Mucosa of gallbladder (tissue), 1 donor: ENCODE measurements at places on chromosomes 7 and 10. TPM values are rescaled to one million over a fixed set of nuclear protein-coding genes. Genes with fewer than 3 reads are reported as not detected.

- DNase-seq = no peak
Observed at GRCh38 chr7:7266257-7266881, 84.0 kb downstream of the C1GALT1 start.

UCMA gene
- not detected for total RNA-seq

- DNase-seq = no peak
Observed at GRCh38 chr10:1448252-1448930, 288.9 kb downstream of the ADARB2 start.

GRCh38 chr7:35546691-35547429 is 148.1 kb downstream of the HERPUD2 start:
- DNase-seq = no peak

DNA sequence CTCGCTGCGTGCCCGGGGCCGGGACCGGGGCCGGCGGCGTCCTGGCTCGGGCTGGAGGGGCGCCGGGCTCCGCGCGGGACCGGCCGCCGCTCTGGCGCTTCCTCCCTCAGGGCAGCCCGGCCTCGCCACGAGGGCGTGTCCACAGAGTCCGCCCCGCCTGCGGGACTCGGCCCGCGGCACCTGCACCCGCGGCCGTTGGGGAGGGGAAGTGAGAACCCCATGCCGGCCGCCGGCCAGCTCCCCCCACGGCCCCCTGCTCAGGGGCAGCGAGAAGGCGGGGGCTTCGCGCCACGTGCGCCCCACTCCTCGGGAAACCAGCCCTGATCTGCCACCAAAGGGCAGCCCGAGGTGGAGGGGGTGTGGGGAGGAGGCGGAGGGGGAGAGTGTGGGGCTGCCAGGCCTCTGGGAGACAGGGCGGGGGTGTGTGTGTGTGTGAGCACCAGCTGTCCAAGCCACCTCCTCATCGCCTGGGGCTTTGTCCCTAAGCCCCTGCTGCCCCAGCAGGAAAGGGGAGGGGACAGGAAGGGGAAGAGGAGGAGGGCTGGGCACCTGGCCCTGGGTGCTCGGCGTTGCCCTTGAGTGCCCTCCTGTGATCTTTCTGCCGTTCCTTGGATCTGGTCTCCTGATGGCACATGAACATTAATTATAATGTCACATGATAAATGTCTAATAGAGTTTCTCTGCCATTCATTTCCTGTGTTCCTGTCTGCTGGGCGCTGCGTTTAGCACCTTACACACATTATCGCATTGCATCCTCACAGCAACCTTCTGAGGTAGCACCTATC is at the start of gene PIK3AP1:
Gene PIK3AP1 (minus strand): TSS at position 93 of the 785 bp plus-strand sequence. CDS start 120 bp downstream, outside the sequence.
- peak; percentile 47 for DNase-seq

DNA sequence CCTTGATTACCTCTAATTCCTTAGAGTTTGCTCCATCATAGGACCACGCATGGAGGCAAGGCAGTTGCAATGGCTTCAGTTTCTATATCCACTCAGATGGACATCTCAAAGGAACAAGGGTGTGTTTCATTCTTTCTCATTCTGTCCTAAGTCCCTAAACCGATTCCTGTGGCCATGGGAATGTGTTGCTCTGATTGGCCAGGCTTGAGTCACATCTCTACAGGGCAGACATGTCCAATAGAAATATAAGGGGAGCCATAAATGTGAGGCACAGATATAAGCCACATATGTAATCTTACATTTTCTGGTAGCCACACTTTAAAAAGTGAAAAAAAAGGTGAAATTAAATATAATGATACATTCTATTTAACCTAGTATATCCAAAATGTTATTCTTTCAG is 16.9 kb upstream of the DLD start:
- no peak for DNase-seq

POLR2J gene
- total RNA-seq = 43.6 TPM

ATOH7 gene
- not detected for total RNA-seq

GRCh38 chr7:25250386-25250785 is 22.1 kb upstream of the NPVF start:
- no peak for DNase-seq

DNA sequence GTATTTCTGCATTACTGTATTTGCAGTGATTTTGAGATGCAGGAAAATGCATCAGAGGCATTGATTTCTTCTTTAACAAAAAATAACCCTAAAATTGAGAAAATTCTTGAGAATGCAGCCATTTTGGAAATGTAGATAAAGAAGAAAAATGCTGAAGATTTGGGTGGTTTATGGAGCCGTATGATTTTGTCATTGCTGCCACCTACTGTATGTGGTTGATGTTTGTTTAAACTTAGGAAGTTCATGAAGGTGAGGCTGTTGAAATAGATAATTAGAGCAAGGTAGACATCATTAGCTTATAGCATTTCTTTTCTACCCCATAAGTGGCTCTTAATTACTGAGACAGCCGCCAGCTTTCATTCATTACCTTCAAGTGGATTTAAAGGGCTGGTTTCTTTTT is 92.1 kb upstream of the SAMD8 start:
- no peak for DNase-seq

MOGAT3 gene
- 0.14 TPM for total RNA-seq

GRCh38 chr7:145105561-145105960 is 269.7 kb upstream of the TPK1 start:
- DNase-seq = no peak

SPAM1 gene
- total RNA-seq = not detected

SMNDC1 gene
- 26.6 TPM for total RNA-seq

- no peak for DNase-seq
Observed at GRCh38 chr7:150390205-150390604, 11.1 kb downstream of the ZNF775 start.

FAM25A gene
- total RNA-seq = not detected

DNA sequence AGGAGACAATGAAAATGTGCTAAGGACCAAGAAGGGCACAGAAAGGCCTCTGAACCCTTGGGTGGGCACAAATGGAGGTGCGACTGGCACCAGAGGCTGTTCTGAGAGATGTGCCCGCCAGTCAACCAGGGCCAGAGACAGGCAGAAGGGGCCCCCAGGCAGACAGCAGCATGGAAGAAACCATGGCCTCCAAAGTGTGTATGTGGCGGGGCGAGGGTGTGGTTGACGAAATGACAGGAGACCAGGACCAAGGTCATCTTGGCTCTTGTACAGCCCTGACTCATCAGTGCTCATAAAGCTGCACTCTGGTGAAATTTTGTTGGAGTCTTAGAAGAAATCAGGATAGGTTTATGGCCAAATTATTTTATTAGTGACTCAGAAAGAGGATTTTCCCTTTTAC is 4.0 kb upstream of the MRPS24 start:
- DNase-seq = no peak

DNA sequence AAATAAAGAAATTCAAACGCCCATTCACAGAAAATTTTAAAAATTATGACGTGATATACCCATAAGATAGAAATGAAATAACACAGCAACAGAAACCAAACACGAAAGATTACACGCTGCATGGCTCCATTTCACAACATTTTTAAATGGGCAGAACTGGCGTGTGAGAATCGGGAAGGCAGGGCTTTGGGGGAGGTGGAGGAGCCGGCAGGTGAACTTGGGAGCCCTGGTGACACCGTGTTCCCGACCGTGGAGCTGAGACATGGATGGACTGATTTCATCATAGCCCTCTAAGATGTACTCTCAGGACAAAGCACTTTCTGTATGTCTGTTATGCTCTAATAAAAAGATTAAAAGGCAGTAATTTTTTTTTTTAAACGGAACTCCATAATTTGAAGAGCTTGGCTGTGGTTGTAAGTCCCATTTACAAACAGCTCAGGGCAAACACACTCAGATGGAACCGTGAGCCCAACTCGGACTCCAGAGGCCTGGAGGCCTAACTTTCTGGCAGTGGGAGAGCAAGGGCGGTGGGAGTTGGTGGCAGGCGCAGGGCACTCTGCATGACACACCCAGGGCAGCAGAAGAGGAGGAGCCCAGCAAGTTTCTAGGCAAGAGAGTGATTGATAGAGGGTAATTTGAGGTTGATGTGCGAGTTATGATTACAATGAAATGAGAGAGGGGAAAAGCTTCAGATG is 203.4 kb downstream of the MAD1L1 start:
- DNase-seq = no peak

HGF gene
- total RNA-seq = 8.0 TPM

- DNase-seq = no peak
Observed at GRCh38 chr7:8719102-8719501, 285.7 kb downstream of the NXPH1 start.

GRCh38 chr7:141463986-141464385 is 87.2 kb upstream of the AGK start:
- no peak for DNase-seq

GRCh38 chr7:16202303-16202702 is 219.0 kb downstream of the CRPPA start:
- DNase-seq = no peak

TRIM50 gene
- total RNA-seq = 1.3 TPM

DNA sequence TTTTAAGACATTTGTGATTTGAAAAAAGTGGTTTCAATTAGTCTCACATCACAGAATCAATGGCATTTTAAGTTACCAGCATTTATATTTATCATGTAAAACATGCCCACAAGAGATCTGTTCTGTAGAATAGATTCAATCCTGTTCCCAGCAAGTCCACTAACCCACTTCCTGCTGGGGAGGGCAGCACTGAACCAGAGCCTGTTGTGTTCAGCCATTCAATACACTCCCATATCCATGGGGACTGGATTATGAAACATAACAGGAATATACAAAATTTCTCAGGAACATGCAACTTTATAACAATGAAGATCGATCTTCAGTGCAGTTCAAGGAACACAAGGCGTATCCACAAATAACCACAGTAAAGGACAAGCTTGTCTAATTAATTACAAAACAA is 24.4 kb upstream of the ANK3 start:
- DNase-seq = no peak

GRCh38 chr7:954330-955238 is at the start of gene ADAP1:
ADAP1 (minus strand) TSS chr7:954680; CDS start chr7:954477, 203 bp downstream.
- DNase-seq = peak; percentile 41

GRCh38 chr7:158428131-158428836 is 159.3 kb downstream of the PTPRN2 start:
- no peak for DNase-seq

CALHM1 gene
- total RNA-seq = not detected

MACC1 gene
- total RNA-seq = 13.4 TPM

AKR1C2 gene
- total RNA-seq = 85.5 TPM

GRCh38 chr7:103796327-103796962 is 193.0 kb downstream of the RELN start:
- no peak for DNase-seq

DNA sequence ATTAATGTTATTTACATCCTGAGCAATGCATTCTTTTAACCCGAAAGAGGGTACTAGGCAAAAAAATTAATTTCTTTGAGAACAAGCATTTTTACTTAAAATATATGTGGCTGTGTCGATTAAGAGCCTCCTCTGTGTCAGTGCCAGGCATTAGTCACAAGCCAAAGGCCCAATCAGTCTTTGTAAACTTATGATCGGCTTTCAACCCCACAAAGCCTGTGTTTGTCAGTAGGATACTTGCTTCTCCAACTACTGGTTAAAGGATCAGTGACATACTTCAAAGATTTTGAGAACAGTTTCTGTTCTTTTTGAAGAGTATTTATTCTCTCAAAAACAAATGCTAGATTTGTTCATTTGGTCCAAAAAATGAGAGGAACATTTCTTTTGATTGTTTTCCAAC is 159.3 kb downstream of the NRCAM start:
- no peak for DNase-seq

GRCh38 chr10:11424456-11425295 is 186.8 kb downstream of the USP6NL start:
- peak; percentile 27 for DNase-seq

TAS2R41 gene
- not detected for total RNA-seq

- no peak for DNase-seq
Observed at GRCh38 chr10:3426190-3426845, 253.7 kb upstream of the PITRM1 start.

PLXDC2 gene
- 92.0 TPM for total RNA-seq

GRCh38 chr7:106583706-106584690 is 77.0 kb downstream of the CCDC71L start:
- DNase-seq = no peak

DNA sequence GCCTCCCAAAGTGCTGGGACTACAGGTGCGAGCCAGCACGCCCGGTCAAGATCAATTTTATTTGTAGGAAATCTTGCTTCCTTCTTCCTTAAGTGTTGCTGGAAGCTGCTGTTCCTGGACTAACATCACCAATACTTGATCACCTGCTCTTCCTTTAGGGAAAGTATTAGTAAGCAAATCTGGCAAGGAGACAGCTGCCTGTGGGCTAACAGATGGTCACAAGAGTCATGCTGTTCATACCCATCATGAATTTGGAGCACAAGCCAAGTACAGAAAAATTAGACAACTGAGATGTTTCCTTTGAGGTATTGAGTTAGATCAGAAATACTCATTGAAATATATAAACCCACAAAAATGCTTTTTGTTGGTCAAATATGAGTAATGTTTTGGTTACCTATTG is 27.9 kb downstream of the BAIAP2L1 start:
- peak; percentile 38 for DNase-seq

- DNase-seq = no peak
Observed at GRCh38 chr10:68333440-68334431, 1.0 kb upstream of the PBLD start.

GRCh38 chr10:10758306-10758705 is 259.4 kb upstream of the CELF2 start:
- DNase-seq = no peak

GRCh38 chr10:68284062-68285001 is 47.5 kb upstream of the HNRNPH3 start:
- no peak for DNase-seq

CCDC146 gene
- total RNA-seq = 29.7 TPM

- DNase-seq = no peak
Observed at GRCh38 chr10:32970910-32971309, 12.9 kb upstream of the ITGB1 start.

HYAL4 gene
- not detected for total RNA-seq

DNA sequence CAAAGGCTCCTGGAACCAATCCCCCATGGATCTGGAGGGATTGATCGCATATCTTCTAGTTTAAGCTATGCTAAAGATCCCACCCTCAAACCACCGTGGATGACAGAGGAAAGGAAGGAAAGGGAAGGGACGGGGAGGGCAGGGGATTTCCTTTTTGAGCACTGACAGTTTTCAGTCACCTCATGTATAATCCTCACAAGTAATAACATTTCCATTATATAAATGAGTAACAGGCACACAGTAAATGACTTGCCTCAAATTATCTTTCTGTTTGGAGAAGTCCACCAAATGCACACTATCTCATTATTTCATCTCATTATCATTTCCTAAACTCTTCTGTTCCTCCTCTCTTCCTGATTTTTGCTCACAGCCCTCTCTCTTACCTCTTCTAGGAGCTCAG is 127.1 kb upstream of the AOAH start:
- no peak for DNase-seq

DNA sequence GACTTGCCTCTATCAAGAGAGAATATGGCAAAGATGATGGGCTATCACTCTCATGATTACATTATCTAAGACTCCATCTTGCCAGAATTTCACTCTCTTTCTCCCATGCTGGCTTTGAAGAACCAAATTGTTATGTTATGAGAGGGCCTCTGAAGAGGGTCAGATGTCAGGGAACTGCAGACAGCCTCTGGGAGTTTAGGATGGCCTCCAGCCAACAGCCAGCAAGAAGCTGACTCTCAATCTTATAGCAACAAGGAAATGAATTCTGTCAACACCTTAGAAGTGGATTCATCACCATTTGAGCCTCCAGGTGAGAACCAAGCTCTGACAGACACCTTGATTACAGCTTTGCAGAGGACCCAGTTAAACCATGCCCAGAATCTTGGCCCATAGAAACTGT is 33.6 kb downstream of the ZNF22 start:
- DNase-seq = no peak

STRIP2 gene
- total RNA-seq = 2.1 TPM
